Stimulated activated CD8-positive, alpha-beta memory T cell treated with anti-CD3 and anti-CD28 coated beads, Interleukin-4, amount 100 ng/mL, for 1 hour (primary cell): ENCODE measurements at places on chromosomes 16 and 17.

- DNase-seq: no peak
Observed at GRCh38 chr17:30840771-30841170, 9.0 kb downstream of the ATAD5 start.

- no peak for DNase-seq
Observed at GRCh38 chr16:12740986-12741610, 62.6 kb downstream of the CPPED1 start.

DNA sequence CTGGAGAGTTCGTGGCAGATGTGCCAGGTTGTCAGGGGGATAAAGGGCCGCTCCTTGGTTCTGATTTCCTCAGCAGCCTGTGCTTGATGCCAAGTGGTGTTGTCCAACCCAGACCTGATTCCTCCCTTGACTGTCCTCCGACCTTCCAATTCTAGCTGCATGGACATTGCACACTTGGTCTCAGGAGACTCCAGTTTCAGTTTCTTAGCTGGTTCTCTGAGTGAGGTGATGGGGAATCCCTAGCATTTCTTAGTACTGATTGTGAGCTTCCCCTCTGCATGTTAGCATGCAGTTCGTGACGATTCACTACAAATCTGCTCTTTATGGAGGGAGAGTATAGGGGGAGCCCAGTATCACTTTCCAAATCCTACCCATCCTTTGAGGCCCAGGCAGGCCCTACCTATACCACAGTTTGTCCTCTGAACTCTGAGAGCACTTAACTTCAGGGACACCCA is 12.4 kb upstream of the CCR7 start:
- no peak for DNase-seq

DNA sequence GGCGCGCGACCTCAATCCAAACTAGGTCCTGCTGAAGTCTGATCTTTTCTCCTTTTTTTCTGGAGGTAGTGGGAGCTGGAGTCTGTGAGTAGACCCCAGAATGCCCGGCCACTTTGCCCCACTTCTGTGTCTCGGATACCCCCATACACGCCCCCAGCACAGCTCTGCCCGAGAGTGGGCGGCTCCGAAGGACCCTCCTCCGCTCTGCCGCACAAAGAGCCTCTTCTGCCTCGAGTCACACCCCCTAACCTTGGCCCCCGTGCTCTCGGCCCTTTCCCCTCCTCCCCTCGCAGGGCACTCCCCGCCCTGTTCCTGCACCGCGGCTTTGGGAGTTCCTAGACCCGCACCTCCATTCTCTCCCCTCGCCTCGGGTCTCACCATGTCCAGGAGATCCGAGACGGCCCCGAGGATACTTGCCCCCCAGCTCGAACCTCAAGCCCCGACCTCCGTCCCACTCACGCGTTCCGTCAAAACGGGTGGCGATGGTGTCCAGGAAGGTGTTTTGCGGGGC is 476 bp downstream of the KCNH4 start:
- no peak for DNase-seq

DNA sequence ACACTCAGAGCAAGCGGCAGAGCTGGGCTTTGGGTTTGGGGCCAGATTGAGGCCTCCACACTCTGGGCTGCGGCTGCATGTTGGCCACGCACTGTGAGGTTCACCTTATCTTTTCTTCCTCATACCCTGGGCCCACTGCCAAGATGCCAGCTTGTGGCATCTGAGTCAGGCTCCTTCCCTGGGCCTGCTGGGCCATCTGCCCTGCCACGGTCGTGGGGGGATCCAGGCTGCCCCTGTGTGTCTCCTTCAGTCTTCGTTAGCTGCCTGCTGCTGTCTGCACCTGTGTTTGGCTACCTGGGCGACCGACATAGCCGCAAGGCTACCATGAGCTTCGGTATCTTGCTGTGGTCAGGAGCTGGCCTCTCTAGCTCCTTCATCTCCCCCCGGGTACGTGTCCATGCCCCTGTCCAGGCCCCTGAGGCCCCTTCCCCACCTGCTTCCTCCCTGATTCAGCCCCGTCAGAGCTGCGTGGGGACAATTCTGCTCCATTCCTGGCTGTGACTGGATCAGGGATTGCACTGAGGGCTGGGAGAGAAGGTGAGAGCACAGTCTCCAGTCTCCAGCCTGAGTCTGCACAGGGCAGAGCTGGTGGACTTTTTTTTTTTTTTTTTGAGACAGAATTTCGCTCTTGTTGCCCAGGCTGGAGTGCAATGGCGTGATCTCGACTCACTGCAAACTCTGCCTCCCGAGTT is 11.2 kb downstream of the SPNS3 start:
- DNase-seq: no peak
